ENCODE measurements at places on chromosomes 16 and 17. TPM values are rescaled to one million over a fixed set of nuclear protein-coding genes. Genes with fewer than 3 reads are reported as not detected.

The KREMEN2 gene
- total RNA-seq: not detected

The PPM1E gene
- total RNA-seq: not detected

The NPIPA8 gene
- 0.39 TPM for total RNA-seq

The ACSM2A gene
- total RNA-seq: not detected

The FOXK2 gene
- total RNA-seq: 33.9 TPM

The TBX21 gene
- not detected for total RNA-seq

The PRSS53 gene
- total RNA-seq: 1.2 TPM

The TEKT3 gene
- total RNA-seq: not detected

The NDE1 gene
- total RNA-seq: 41.0 TPM

The SPN gene
- total RNA-seq: not detected

The IRX6 gene
- total RNA-seq: not detected

The GPR179 gene
- total RNA-seq: not detected

The MYH3 gene
- total RNA-seq: under 0.01 TPM

The MT1E gene
- 306 TPM for total RNA-seq

The E4F1 gene
- total RNA-seq: 25.5 TPM

The NACA2 gene
- not detected for total RNA-seq

The ELMO3 gene
- 0.60 TPM for total RNA-seq

The CCL14 gene
- 0.80 TPM for total RNA-seq

The SALL1 gene
- total RNA-seq: not detected
